ENCODE measurements at places on chromosomes 12 and 14.
A peak's percentile ranks its signal among the peaks of the same experiment; 100 is the strongest.

GRCh38 chr12:67506739-67507138 lies 141.8 kb upstream of the DYRK2 start:
- DNase-seq, result no peak

- no peak for DNase-seq
These were observed 846 bp downstream of the MYO1A start for GRCh38 chr12:57049119-57049446.

DNA sequence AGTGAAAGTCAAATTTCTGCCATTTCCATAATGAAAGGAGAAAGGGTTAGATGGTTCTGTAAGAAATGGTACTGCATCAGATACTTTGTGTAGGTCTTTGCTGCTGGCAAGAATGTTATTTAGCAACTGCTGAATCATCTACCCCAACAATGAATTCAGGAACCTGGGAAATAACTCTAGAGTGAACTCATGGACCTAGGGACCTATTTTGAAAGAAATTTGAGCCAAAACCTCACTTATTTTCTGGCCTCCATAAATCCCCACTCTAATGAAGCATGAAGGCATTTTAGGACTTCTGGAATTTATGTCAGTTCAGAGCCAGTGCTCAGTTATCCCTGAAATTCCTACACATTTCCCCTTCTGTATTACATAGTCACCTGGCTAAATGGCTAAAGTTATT lies 50.9 kb upstream of the CPNE8 start:
- DNase-seq, result no peak

DNA sequence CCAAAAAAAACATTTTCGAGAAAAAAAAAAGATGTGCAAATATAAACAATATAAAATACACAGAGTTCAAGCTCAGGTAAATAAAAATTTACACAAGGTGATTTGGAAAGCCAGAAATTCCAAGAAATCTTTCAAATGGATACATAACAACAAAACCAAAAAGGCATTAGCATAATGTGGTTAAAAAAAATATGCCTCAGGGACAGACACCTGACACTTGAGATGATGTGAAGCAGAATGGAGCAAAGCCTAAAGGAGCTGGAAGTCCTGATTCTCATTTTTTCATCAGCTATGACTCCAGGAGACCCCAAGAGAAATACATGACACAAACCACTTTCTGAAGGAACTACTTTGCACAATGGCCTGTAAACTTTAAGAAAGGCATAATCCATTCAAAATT lies 98.6 kb downstream of the PPP2R5E start:
- no peak for DNase-seq

GRCh38 chr12:19462406-19462805 lies 23.1 kb downstream of the AEBP2 start:
- no peak for DNase-seq

- DNase-seq, result peak; percentile 74
These were observed 5.9 kb upstream of the RERG start for GRCh38 chr12:15227004-15227679.

- DNase-seq, result no peak
These were observed 211.8 kb downstream of the DACT1 start for GRCh38 chr14:58849601-58850000.

- DNase-seq, result peak; percentile 46
These were observed 1.2 kb downstream of the CRY1 start for GRCh38 chr12:107091989-107092641.

GRCh38 chr12:66085998-66086397 lies 44.6 kb downstream of the LLPH start:
- DNase-seq, result no peak

DNA sequence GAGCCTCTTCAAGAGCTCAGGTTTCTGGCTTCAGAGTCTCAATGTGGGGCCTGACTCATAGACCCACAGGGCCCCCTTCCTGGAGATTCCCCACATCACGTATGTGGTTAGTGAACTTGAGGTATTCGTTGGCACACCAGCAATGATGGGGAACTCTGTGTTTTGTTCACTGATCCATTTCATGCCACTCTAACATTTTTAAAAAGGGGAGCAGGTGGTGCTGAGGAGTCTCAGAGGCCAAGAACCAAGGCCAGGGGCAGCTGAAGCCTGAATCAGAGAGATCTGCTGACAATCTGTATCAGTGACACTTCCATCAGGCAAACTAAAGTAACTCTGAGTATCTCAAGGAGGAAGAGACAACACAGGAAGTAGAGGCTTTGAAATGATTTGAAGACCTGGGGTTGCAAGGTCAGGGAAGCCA lies 323.4 kb downstream of the VRK1 start:
- DNase-seq, result no peak

DNA sequence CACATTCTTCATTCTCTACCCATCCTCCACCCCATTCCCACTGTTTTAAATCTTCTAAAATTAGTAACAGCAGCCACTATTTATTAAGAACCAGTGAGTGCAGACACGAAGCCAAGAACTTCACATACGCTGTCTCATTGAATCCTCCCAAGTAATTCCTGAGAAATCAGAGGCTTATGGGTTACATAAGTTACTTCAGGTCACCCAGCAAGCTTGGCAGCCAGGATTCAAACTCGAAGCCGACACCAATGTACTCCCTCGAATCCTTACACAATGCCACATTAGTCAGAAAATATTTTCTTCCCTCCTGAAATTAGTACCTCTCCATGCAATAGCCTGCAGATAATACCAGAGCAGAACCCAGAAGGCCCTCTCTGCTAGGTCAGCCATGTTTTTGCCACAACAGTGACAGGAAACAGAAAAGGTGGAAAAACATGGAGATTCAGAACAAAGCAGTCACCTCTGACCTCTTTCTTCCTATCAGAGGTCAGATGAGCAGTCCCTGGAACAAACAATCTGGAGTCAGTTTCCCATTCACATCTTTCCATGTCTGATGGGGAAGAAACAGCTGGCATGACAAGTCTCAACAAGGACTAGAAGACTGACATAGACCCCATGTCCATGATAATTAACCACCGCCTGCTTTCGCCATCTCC lies 16.4 kb downstream of the NID2 start:
- no peak for DNase-seq

GRCh38 chr12:32418903-32419519 lies 19.7 kb downstream of the FGD4 start:
- DNase-seq, result no peak

DNA sequence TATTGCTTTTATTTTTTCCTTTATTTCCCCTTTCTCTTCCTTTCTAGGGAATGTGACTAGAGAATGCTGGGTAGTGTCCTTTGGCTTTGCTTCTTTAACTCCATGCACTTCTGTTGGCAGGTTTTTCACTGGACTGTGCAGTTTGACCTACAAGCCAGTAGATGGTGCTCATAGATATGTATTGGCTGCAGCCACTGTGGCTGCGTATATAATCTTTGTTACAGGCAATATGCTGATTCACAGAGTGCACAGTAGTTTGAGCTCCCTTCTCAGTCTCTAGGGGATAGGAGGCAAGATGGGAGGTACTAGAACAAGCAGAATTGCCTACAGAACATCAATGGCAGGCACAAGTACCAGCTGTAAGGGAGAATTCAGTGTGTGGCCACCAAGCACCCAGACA lies 503.5 kb downstream of the LRFN5 start:
- peak; percentile 27 for DNase-seq

DNA sequence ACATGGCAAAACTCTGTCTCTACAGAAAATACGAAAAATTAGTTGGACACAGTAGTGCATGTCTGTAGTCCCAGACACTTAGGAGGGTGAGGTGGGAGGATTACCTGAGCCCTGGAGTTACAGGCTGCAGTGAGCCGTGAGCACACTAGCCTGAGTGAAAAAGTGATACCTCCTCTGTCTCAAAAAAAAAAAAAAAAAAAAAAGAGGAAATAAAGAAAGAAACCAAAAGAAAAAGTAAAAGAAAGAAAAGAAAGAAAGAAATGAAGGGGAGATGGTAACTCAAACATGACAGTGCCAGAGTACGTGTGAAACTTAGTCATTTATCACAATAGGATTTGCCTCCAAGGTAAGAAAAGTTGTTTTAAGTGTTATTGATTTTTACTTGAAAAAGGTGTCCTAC lies 407.0 kb upstream of the MGAT4C start:
- DNase-seq, result no peak

GRCh38 chr14:94615254-94615653 lies 3.1 kb downstream of the SERPINA3 start:
- no peak for DNase-seq

- no peak for DNase-seq
These were observed 126.4 kb downstream of the RIMBP2 start for GRCh38 chr12:130589540-130590317.

- no peak for DNase-seq
These were observed 73.6 kb downstream of the TMTC1 start for GRCh38 chr12:29710104-29710503.

DNA sequence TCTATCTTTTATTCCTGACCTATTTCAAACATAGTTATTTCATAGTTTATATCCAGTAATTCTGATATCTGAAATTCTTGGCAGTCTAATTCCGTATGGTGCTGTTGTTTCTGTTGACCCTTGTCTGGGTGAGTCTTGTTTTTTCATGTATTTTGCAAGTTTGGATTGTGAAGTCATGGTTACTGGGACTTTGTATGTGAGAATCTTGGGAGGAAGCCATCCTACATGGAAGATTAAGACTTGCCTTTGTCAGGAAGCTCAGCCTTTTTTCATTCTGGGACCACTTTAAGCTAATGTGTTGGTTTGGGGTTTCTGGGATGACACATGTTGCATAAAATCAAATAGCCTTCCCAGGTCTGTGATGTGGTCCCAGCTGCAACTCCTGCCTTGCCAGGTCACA lies 191.6 kb upstream of the E2F7 start:
- DNase-seq, result no peak

DNA sequence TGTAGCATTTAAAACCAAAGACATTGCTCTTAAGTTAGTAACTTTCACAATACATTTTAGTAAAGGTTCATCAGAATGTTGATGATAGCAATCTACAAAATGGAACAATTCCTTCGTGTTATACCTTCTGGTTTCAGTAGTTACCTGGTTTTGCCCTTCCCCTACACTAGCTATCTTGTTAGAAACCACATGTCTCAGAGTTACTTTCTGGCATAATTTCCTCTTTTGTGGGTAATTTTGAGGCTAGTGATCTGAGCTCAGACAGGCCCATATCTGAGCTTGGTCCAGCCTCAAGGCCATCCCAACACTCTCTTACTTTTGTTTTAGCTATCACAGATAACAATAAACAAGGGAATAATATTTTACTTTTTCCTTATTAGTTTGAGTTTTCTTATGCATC lies 196.9 kb downstream of the KITLG start:
- DNase-seq, result no peak

DNA sequence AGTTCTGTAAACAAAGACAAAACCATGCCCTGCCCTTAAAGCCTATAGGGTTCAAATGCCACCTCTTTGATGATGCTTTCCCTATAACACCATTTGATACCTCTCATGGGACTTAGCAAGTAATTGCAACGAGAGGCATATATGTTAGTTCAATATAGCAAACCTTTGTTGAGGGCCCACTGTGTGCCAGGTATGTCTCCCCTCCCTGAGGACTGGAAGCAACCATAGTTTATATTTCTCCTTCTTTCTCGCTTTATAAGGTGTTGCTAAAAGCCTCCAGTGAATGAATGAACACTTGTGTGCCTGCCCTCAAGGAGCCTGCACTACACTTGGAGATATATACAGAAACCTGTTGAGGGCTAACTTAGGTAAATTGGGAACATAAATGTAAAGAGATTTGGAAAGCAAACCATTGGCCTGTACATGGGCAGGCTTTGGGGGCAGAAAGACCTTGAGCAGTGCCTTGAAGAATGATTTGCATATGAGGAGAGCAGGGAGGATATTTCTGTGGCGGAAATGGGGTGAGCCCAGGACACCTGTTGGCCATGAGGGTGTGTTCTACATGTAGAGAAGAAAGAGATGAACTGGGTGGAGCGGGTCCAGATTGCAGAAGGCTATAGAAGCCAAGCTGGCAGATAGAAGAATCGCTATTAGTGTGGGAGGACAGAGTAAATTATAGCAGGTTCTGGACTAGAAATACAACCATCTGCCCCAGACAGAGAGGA lies 1.8 kb upstream of the CKAP4 start:
- DNase-seq, result no peak

DNA sequence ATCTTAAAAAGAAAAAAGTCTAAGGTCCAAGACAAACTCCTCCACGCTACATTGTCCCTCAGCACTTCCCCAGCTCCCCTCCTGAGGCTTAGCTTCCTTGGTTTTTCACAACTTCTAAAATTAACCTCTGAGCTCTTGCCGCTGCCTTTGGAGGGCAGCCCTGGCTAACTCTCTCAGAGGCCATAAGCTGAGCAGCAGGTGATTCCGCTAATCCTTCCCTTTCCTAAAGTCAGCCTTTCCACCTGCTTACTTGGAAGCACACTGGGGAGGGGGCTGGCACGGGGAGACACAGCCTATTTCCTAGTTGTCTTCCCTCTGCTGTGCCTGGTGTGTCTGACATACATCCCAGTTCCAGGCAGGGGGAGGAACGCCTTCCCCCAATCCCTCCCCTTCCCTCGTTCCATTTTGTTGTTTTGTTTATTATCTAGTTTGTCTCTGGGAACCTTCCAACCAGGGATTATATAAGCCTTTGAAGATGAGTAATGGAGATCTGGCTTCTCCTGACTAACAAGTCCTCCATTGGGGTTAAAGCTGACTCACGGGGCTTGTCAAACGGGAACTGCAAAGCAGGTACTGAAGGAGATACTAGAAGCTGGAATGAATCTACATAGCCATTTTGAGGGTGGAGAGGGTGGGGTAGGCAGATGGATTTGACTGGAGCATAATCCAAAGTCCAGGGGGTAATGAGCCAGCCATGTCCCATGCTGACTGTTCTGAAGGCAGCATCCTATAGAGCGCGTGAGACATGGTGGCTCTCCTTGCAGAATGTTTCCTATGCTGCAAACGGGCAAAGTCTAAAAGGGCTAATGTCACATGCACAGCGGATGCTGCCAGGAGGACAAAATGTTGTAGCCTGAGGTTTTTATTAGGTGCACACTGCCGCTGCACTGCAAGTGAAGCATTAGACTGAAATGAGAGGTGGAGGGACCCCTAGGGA lies 230.8 kb downstream of the FOXN3 start:
- DNase-seq, result no peak

- DNase-seq, result no peak
These were observed 19.0 kb upstream of the SERPINA4 start for GRCh38 chr14:94542111-94542810.

DNA sequence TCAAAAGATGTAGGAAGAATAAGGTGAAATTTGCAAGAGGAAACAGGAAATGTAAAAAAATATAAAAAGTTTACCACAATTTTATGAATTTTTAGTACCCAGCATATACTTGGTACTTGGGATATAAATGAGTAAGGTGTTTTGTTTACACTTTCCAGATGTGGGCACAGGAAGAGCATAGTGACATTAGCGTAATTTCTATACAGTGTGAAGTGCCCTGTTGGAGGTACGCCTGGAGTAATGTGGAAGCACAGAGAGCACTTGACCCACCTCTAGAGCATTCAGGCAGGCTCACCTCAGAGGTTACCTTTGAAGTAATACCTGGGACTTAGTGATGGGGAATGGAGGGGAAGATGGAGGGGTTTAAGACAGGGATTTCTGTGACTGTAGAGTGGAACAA lies 89.5 kb downstream of the AEBP2 start:
- DNase-seq, result no peak

GRCh38 chr14:101985957-101986356 lies 21.6 kb downstream of the DYNC1H1 start:
- DNase-seq, result no peak

- DNase-seq, result no peak
These were observed 145.8 kb downstream of the TSPAN9 start for GRCh38 chr12:3222979-3223378.

GRCh38 chr14:33377596-33378390 lies 439.1 kb downstream of the NPAS3 start:
- DNase-seq, result no peak

GRCh38 chr14:73311708-73312030 lies 74.4 kb downstream of the PAPLN start:
- no peak for DNase-seq

Data from testis (tissue), 5 donors.